ENCODE measurements at places on chromosomes 11 and 22.

- no peak for DNase-seq
Observed at GRCh38 chr11:8203414-8203715, 34.5 kb upstream of the RIC3 start.

GRCh38 chr22:38267086-38267485 is 5.7 kb downstream of the TMEM184B start:
- no peak for DNase-seq

DNA sequence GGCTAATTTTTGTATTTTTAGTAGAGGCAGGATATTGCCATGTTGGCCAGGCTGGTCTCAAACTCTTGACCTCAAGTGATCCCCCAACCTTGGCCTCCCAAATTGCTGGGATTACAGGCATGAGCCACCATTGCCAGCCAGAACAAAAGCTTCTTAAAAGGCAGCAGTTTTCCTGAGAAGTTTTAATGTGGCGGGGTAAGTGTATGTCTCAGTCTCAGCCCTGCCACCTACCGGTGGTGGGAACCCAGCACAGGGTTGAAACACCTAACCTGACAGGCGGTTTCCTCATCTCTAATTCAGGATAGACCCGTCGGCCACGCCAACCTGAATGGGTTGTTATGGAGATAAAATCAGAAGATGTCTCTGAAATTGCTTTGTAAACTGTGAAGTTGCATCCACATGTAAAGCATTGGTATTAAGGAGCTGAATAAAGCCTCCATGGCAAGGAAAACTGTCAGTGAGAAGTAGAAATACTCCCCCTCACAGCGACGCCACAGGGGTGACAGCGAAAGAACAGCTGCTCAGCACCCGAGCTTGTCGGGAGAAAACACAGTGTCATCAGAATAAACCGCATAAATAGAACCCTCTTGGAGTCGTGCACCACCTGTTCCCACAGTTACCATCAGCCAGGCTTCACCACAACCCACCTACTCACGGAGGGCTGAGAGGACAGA is 165.9 kb upstream of the NCAM1 start:
- DNase-seq, result peak; percentile 61

DNA sequence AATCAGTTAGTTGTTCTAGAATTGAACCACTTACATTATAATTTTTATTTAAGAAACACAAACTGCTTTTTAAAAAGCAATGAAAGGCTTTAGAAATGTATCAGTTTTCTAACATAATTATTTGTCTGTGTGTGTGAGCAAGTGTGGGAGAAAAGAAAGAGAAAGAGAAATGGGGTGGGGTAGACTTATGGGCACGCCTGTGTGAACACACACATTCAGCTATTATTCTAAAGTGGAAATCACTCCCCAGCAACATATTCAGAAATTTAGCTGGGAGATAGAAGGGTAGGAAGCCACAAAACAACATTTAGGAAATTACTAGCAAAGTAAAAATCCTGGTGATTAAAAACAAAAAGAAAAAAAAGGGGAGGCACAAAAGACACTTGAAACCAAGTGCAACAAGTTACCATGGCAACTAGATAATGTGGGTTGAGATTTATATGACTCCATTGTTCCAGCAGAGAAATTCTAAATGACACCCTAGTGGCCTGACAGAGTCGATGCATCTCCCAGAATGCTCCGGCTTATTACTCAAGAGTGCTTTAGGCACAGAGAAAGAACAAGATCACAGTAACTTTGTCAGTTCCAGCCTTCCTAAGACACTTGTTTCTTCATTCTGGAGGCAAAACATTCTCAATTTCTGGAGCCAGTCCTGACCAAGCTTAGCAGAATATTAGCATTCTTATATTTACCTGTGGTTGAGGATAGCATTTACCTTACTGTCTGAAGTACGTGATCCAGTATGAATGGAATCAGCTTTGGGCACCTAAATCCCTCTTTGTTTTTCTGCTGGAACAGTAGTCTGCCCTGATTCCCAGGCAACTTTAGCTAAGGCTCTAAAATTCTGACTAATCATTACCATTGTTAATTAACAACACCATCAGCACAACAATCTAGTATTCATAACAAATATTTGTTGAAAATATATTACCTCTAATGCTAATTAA is 444.4 kb downstream of the DLG2 start:
- DNase-seq, result no peak
